Left ventricle myocardium superior (tissue), 1 donor: ENCODE measurements at places on chromosomes 12 and 14. TPM values are rescaled to one million over a fixed set of nuclear protein-coding genes. Genes with fewer than 3 reads are reported as not detected.

The NEUROD4 gene
- not detected for total RNA-seq

GRCh38 chr14:56221382-56222128, 103.3 kb downstream of the PELI2 start:
- no peak for DNase-seq

DNA sequence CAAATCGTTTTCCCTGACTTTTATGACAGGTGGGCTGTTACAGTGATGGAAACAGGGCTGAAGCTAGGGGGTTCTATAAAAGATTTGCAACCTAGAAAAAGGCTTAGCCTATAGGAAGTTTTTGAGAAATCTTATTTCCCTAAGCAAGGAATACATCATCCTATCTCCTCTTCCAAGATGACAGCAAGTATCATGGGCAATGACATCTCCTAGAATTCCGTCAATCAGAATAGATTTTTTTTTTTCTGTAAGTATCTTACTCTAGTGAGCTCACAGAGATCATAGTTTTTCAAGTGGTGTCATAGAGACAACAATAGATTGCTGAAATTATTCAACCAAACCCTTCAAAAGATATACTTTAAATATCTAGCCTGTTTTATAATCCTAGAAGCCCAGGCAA, 108.8 kb downstream of the MYF5 start:
- no peak for DNase-seq

GRCh38 chr12:107373238-107373809, 280.0 kb upstream of the CRY1 start:
- DNase-seq: no peak

DNA sequence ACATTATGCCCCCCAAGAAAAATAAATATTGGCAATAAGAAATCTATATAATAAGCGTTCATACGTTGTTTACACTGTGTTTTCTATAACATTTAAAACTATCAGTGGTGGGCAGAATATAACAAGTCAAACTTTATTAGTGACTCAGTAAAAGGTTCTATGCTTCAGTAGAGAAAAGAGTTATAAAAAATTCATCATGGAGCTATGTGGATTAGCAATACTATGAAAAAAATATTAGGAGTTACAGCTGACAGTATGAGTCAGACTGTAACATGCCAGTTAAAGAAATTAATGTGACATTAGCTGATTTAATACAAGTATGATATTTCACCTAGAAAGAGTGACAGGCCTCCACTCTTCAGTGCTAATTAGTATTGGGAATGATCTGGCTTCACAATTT, 125.1 kb upstream of the GARIN6 start:
- no peak for DNase-seq

- no peak for DNase-seq
These were observed 78.0 kb downstream of the PRKCH start for GRCh38 chr14:61399365-61399764.

GRCh38 chr12:105469211-105469610, 138.7 kb downstream of the C12orf75 start:
- DNase-seq: no peak
